ENCODE measurements at places on chromosomes 6 and 20.

- DNase-seq: no peak
These were observed 24.2 kb downstream of the EDN3 start for GRCh38 chr20:59324521-59325141.

DNA sequence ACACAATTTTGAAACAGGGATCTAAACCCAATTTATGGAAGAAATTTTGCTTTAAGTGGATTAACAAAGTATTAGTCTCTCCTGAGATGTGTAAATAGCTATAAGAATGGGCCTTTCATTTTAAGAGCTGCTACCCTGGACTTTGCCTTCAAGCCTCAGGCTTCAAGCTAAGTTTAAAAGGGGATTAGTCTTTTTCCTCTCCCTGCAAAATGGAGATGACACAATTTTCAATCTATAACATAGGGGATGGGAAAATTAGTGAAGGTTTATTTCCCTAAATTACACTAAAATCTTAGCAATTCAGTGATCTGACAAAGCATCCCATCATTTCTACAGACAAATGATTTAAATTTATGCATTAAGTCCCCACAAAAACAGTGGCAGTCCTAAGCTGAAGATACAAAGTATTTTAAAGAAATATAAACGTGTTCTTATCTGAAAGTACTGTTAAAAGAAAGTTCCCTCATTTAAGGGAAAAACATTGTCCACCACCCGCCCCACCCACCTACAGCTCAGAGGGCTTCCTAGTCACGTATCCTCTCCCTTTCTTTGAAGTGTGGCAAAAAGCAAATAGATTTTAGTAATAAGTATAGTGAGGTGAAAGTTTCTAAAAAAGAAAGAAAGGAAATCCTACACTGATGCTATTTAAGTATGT lies 14.5 kb downstream of the ARHGAP18 start:
- DNase-seq: no peak

DNA sequence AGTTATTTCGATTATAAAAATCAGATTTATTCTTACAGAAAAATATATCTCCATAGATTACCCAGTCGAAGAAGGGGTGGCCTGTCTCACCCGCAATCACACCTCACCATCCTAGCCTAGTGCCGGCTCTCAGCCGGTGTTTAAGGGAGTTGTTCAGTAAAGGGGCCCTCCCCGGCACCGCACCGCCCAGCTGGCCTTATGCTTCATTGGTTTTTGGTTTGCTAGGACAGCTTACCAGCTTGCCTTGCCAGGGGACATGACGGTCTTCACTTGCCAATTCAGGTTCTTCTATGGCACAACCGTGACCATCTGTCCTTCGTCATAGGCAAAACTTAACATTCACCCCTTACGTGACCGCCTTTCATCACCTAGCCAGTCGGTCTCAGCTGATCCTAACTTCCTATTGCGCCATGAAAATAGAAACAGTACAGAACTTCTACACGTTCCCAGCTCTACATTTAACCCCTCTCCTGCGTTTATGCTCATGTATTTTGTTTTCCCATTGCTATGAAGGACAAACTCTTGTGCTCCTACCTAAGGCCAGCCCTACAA lies 44.7 kb upstream of the SLC22A16 start:
- DNase-seq: no peak

DNA sequence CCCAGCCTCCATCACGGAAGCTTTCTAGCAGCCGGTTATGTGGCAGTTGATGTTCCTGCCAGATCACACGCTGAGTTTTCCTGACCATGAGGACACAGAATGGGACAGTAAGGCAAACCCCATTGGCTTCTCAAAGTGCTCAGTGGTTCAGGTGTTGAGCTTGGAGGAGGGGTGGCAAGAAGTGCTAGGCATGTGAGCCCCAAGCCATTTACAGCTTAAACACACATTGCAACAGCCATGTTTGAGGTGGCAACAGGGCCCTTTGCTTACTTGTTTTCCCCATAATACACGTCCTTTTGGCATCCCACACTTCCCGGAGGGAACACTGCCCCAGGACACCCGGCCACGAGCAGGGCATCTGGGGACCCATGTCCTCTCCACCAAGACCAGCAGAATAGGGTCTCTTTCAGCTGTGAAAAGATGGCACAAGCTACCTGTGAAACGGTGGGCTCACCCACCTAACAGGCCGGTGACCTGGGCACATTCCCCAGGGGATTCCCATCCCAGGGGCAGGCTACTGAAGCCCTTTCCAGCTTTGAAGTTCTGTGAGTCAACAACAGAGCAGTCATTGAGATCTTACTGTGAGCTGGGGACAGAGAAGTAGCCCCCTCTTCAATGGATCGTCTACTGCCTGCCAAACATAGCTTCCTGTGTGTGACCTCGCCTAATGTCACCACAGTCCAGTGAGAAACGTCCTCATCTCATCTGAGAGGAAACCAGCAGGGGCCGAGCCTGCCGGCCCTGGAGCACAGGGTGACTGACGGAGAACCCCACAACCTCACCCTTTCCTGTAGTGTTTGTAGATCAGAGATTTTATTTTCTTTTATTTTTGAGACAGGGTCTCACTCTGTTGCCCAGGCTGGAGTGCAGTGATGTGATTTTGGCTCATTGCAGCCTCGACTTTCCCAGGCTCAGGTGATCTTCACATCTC lies 4.0 kb upstream of the TLDC2 start:
- DNase-seq: no peak

DNA sequence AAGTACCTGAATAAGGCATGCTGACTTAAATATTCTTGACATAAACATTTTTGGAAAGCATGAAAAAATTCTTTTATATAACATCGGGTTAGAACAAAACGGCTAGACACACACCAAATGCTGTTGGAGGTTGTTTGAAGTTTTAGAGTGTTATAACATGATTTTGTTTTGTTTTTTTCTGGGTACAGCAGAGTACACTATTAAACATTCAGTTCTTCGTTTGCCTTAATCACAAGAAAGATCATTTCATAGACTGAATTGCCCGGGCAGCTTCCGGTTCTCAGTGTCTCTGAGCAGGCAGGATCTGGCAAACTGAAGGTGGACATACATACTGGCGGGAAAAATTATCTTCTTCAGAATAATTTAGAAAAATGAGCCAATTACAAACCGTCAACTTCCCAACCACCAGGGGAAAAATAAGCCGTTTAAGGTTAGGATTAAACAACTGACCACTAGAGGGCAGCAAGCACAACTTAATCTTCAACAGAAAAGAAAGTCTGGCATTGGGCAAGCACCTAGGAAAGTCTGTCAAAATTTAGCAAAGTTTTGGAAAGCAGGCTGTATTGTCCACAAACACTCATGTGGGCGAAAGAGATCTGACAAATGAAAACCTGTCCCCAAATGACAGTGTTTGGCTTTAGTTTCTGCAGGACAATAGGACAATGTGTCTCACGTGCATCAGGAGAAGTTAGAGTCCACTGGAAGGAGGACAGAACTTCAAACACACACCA lies 15.0 kb downstream of the ZNF217 start:
- peak; percentile 89 for DNase-seq

DNA sequence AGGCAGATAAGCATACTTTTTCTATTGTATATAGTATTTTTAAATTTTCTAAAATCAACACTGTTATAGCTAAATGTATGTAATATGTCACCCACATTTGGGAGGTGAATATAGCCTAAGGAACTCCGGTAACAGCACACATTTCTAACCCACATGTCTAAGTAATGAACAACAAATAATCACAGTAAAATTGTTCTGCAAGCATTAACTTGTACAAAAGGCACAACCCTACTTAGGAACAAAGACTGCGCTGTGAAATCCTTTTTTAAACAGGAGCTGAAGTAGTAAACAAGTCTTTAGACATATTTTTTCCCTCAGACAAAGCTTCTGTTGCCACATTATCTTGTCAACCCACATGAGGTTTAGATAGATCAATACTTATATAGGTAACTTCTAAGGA lies 872.4 kb upstream of the SLC35B3 start:
- peak; percentile 70 for DNase-seq

DNA sequence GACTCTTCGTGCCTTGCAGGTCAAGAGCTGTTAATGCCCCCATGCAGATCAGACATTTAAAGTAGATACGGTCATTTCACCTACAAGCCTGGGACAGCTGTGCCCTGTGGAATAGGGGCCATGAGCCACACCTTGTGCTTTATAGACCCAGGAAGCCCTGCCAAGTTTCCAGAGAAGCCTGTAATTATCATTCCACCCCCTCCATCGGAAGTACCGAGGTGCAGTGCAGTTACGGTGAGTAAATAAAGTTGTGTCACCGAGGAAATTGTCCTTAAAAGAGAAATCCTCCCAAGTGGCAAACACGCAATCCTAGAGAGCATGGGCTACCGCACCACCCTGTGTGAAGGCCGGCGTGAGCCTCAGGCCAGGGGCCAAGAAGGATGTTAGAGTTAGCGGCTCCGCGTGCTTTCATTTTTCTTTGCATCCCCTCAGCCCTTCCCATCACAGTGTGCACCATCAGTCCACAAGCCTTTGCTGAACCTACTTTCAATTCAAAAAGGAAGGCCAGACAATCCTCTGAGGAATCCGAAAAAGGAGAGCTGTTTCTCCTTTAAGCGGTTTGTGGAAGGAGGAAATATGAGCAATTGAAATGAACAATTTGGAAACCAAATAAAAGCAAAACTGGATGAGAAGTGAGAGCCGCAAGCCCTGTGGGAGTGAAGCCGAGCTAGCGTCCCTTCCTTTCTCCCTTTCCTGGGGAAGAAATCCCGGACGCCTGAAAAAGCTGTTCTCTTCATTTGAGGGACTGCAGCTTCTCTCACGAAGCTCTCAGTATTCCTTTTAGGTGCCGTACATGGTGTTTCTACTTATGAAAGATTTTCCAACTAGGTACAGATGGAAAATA lies 183.3 kb upstream of the PDE10A start:
- no peak for DNase-seq

DNA sequence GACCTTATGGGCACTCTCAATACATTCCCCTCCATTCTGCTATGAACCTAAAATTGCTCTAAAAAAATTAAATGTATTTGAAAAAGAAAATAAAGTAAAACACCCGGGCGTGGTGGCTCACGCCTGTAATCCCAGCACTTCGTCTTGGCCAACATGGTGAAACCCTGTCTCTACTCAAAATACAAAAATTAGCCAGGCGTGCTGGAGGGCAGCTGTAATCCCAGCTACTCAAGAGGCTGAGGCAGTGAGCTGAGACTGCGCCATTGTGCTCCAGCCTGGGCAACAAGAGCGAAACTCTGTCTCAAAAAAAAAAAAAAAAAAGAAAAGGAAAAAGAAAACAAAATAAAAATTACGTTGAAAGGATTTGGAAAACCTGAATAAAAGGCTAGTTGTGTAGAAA lies 60.5 kb downstream of the CD164 start:
- no peak for DNase-seq

- no peak for DNase-seq
These were observed 12.9 kb downstream of the SLC13A3 start for GRCh38 chr20:46638134-46638897.

DNA sequence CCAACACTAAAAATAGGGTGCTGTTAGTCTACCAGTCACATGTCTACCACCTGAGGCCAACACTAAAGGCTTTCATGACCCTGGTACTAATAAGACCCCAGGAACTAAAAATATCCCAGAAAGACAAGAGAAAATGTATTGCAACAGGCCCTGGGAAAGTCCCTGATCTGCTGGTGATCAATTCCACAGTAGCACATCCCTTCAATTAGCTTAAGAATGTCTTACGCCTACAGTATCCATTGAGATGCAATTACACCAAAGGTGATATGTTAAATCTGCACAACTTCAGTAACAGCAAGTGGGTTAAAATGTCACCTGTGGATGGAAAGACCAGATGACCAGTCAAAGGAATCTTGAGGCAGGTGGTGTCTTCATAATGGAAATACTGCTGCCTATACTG lies 3.1 kb downstream of the SEMG1 start:
- DNase-seq: no peak

GRCh38 chr20:21389368-21389767 lies 8.0 kb downstream of the NKX2-4 start:
- no peak for DNase-seq
